ENCODE measurements at places on chromosomes 4 and X.

GRCh38 chr4:112190684-112191083 is 40.9 kb upstream of the AP1AR start:
- DNase-seq: no peak

GRCh38 chr4:29046186-29046585 is 1674.0 kb upstream of the PCDH7 start:
- DNase-seq: no peak

- DNase-seq: no peak
These were observed 68.8 kb downstream of the MAML3 start for GRCh38 chr4:140085062-140085622.

- DNase-seq: no peak
These were observed 13.0 kb upstream of the SEPSECS start for GRCh38 chr4:25172961-25173915.

DNA sequence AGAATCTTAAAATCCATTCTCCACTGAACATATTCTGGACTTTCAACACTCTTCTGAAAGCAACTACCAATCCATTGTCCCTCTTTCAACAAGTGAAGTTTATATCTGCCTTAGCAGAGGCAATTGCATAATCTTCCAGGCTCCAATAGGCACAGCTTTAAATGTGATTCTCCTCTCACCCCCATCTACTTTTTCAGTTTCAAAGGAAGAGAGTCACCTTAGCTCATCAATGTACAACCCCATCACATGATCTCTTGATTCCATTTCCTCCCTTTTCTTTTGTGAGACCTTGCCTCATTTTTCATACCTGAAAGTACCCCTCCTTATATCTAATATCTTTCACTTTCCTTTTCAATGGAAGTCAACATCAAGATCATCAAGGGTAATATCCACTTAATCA is 921.7 kb upstream of the EPHA5 start:
- no peak for DNase-seq

- no peak for DNase-seq
These were observed 2.9 kb downstream of the NOCT start for GRCh38 chr4:139018501-139018900.

DNA sequence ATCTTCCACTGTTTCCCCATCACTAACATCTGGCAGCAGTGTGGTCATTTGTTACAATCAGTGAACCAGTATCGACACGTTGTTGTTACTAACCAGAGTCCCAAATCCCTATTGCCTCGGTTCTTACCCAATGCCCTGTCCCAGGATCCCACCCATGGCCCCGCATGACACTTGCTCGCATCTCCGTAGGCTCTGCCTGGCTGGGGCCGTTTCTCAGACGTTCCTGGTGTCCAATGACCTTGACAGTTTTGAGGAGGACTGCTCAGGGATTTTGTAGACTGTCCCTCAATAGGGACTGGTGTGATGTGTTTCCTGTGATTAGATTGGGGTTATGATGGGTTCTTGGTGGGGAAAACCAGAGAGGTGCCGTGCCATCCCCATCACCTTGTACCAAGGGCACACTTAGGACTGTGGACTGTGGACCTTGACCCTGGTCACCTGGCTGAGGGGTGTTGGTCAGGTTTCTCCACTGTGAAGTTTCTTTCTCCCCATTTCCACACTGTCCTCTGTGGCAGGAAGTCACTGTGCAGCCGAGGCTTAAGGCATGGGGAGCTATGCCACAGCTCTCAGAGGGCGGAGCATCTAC is 108.4 kb downstream of the ADRA2C start:
- no peak for DNase-seq

- no peak for DNase-seq
These were observed 48.0 kb upstream of the STARD8 start for GRCh38 chrX:68599256-68600152.

DNA sequence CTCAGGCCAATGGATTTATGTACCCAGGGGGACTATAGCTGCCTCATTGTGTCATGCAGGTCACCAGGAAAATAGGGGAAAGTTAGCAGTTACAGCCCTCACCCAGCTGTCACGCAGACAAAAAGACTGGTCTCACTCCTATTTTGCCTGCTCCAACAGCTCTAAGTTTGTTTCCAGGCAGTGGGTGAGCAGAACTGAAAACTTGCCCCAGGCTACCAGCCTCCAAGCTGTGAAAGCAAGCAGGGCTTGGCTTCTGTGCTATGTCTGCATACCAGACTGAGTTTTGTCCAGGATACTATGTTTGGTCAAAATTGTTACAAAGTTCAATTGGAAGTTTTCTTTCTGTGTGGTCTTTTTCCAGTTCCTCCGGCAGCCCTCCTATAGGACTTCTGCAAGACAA is 628.4 kb downstream of the FAM133A start:
- DNase-seq: no peak

GRCh38 chr4:76515975-76516843 is 81.2 kb downstream of the SHROOM3 start:
- DNase-seq: no peak

DNA sequence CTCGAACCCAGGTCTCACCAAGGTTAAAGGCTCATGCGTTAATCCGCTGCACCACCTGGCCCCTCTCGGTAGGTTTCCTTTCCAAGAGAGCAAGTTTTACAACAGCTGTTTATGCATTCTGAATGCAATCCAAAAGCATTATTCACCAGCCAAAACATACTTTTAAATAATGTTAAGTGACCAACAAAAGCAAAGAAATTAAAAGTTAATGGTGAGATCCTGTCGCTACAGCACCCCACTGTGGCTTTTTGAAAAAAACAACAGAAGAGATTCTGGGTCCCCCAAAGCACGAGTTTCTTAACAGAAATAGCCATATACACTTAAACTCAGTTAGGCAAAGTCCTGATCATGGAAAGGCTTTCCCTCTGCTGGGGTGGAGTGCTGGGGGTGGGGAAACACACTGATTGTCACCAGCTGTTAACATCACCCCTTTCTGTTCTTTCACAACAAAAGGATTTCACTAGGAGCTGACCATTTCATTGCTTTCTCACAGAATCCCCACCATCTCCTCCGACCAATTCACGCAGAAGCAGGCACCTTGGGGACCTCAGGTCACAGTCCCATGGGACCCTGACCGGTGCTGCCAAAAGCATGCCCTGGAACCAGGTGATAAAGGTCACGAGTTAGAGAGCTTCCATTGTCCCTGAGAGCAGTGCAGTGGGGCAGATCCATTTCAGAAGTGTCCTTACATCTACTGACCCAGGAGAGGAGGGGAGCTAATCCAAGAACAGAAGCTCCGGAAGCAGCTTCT is 51.2 kb downstream of the ZNF827 start:
- no peak for DNase-seq

DNA sequence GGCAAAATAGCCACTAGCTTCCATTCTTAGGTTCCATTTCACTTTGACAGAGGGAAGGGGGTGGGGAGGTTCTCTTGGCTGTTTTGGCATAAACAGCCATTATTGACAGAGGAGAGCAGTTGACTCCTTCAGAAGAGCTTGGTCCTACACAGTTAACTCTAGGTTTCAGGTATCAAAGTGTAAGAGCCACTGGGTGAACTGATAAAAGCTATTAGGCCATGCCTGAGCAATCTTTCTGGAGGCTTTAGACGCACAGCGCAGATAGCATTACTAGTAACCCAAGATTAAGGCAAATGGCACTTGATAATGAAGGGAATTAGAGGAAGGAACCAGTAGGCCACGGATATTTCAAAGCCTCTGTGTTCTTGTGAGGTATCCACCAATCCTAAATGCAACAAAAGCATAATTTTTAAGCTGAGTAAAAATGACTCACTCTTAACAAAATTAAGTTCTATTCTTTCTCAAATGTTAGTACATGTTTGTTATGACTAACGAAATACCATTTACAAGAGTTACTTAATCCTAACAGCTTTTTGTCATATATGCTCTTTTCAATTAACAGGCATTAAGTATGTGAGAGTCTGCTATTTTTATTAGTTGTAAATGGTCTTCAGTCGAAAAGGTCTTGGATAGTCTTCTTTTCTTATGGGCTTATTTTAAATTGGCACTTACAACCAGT is 53.6 kb downstream of the SLC7A11 start:
- no peak for DNase-seq

GRCh38 chrX:123330229-123330942 is 146.3 kb downstream of the GRIA3 start:
- DNase-seq: no peak

DNA sequence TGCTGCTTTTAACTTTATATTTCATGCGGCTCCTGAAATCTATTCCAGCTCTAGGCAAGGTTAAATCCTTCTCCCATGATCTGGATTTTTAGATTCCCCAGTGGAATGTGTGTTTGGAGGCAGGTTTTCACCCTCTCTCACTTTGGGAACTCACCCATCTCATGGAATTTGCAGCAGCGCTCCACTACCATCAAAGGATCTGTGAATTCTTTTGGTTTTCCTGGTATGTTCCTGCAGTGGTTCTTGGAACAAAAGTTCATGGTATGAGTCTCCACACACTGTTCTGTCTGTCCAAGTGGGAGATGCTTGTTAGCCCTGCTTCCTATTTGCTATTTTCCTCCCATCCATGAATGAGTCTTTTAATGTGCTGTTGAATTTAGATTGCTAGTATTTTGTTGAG is 14.0 kb downstream of the APOOL start:
- no peak for DNase-seq

GRCh38 chrX:64739792-64740378 is 236.4 kb downstream of the ZC4H2 start:
- no peak for DNase-seq

DNA sequence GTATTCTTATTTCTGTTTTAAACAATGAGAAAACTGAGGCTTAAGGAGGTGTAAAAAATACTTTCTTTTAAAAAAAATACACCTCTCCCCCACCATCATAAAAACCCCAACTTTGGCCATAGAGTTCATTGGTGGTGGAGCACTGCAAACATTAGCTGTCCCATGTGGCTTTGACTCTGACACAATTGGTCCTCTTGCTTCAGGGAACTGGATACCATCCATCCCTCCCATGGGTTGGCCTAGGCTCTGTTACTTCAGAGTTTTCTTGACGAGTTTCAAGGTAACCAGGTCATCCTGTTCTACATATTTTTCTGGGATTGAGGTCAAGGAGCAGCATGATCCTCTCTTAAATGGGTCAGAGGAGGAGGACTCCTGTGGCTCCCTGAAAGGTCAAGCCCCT is 50.5 kb downstream of the TMEM164 start:
- DNase-seq: no peak

DNA sequence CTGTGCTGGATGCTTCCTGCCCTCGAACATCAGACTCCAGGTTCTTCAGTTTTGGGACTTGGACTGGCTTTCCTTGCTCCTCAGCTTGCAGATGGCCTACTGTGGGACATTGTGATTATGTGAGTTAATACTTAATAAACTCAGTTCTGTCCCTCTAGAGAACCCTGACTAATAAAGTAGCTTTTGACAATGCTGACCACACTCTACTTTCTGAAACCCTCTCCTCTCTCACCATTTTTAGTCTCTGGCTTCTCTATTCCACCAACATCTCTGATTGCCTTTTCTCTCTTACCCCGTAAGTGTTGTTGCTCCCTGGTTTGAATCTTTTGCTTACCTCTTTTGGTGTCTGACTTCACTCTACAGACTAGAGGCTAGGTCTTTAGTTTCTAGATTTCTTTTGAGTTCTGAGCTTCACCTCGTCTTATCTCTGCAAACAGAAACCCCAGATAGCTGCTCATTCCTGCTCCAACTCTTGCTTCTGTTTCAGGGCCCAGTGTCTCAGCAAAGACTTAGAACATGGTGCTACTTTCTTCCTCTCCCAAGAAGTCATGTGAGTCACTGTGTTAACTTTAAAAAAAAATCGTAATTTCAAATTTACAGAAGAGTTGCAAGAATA is 11.4 kb downstream of the TMSB4X start:
- no peak for DNase-seq

Measured in activated CD4-positive, CD25-positive, alpha-beta regulatory T cell (primary cell).